ENCODE measurements at places on chromosomes 7 and 10. TPM values are rescaled to one million over a fixed set of nuclear protein-coding genes. Genes with fewer than 3 reads are reported as not detected.

Gene PMS2
- total RNA-seq, result 17.8 TPM

Gene CALML5
- total RNA-seq, result not detected

Gene ZC3HAV1
- 63.8 TPM for total RNA-seq

Gene WEE2
- total RNA-seq, result not detected

Gene COL26A1
- total RNA-seq, result 6.8 TPM

Gene HTR7
- total RNA-seq, result 0.89 TPM

Gene CALHM1
- not detected for total RNA-seq

Gene GRM8
- total RNA-seq, result 2.2 TPM

Gene ANLN
- total RNA-seq, result 11.4 TPM

Gene ACTL6B
- not detected for total RNA-seq

Gene ELN
- 0.75 TPM for total RNA-seq

Gene DNAJB12
- 24.8 TPM for total RNA-seq

Gene EPHB6
- 15.7 TPM for total RNA-seq

Gene EPDR1
- 23.6 TPM for total RNA-seq

DNA sequence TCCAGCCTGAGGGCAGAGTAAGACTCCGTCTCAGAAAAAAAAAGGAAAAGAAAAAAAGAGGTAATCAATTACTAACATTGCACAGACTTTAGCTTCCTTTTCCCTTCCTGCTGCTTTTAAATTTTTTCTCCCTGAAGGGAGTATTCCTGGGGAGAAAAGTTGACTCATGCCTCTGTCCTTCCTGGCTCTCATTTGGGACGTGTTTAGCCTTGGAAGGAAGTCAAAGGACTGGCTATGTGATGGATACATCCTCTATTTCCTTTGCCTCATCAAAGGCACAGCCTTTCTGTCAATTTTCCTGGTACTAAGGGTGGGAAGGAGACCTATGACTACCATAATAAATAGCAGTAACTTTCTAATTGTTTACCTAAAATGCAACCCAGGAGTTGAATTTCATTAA, 77.6 kb downstream of the ITGA8 start:
- peak; percentile 9 for DNase-seq

GRCh38 chr7:142654398-142654797, 94.9 kb upstream of the PRSS1 start:
- DNase-seq, result no peak

- DNase-seq, result no peak
Observed at GRCh38 chr10:15426558-15426957, 55.5 kb upstream of the FAM171A1 start.

GRCh38 chr10:81309041-81309552, 565.9 kb upstream of the NRG3 start:
- DNase-seq, result no peak

GRCh38 chr10:47192273-47192672, 107.7 kb upstream of the GDF10 start:
- no peak for DNase-seq

GRCh38 chr7:72098807-72099580, 313.1 kb downstream of the CALN1 start:
- DNase-seq, result no peak

- DNase-seq, result peak; percentile 52
Observed at GRCh38 chr10:110209454-110209925, 2.1 kb downstream of the MXI1 start.

DNA sequence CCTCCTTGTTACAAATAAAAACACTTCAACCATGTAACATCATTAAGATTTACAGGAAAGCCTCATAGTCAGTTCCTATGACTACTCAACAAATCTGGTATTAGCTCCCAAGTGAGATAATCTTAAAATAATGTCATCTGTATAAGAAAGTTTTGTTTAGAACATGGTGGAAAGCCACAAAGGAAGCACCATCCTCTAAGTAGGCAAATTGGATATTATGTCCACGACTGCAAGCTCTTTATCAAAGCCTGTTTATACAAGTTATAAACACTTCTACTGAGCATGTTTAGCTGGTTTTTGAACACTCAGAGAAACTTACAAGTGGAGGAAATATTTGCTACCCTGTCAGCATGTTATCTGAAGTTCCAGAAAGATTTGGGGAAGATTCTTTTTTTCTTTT, 349.8 kb downstream of the ARL4A start:
- peak; percentile 39 for DNase-seq

DNA sequence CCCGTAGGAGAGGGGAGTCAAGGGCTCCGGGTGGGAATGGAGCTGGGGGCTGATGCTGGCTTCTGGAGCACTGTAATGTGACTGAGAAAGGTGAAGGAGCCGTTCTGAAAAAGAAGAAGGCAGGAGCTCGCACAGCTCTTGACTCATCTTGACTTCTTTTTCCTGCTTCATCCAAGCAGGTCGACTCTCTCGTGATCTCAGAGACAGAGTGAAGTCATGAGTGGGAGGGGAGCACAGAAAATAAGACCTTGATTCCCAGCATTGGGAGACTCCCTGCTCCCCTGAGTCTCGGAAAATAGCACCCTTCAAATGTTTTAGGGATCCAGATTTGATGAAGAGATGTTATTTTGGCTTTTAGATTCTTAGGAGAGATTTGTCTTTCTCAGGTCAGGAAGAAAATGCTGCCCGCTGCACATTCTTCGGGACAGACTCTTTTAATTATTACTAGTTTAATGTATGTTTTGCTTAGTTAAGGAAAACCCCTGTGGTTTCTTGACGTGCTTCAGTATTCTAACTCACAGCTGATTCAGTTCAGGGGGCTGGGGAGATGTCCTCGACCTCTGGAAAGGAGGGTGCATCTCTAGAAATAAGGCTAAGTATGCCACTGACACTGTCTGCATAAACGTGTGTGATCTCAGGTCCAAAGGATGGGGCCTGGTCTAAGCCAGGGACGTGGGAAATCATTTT, 34.1 kb downstream of the EGFR start:
- peak; percentile 58 for DNase-seq

- DNase-seq, result no peak
Observed at GRCh38 chr7:155458878-155459699, 1.2 kb downstream of the EN2 start.

DNA sequence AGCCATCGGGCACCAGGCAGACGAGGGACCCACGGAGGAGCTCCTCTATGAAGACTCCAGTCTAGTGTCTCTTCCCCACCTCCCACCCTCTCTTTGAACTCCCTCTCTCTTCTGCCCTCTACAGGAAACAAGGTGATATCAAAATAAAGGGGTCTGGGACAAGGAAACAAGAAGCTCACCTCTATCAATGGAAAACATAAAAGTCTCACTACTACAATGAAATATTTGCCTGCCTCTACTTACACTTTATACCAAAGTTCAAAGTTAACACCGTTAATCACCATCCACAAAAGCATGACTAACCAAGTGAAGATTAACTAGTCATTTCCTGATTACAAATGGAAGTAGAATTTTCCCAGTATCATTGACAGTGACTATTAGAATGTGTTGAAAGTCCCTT, 82.2 kb downstream of the PARD3 start:
- peak; percentile 58 for DNase-seq

- peak; percentile 46 for DNase-seq
Observed at GRCh38 chr7:24199978-24200377, 84.0 kb upstream of the NPY start.

DNA sequence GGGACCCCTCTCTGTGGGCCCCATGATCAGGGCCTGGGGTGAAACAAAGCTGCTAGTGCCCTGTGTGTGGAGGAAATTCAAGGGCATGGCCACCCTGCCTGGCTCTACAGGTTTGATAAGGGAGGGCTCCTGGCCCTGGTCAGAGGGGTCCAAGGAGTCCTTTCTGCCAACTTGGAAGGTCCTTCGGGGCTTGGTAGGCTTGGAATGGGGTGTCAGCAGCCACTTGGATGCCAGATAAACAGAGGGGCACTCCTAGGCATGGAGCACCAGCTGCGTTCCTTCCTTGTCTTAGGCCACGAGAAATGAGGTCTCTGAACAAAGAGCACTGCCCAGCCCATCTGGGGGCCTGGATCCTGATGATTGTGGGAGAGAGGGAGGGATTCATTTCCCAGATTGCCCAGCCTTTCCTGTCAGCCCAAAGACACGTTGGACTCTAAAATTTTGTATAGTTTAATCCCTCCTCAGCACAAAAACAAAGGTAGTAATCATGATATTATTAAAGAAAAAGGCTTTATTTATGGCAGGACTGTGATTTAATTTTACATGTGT, 5.1 kb downstream of the MTURN start:
- no peak for DNase-seq

- no peak for DNase-seq
Observed at GRCh38 chr7:12779947-12780346, 92.5 kb downstream of the ARL4A start.

DNA sequence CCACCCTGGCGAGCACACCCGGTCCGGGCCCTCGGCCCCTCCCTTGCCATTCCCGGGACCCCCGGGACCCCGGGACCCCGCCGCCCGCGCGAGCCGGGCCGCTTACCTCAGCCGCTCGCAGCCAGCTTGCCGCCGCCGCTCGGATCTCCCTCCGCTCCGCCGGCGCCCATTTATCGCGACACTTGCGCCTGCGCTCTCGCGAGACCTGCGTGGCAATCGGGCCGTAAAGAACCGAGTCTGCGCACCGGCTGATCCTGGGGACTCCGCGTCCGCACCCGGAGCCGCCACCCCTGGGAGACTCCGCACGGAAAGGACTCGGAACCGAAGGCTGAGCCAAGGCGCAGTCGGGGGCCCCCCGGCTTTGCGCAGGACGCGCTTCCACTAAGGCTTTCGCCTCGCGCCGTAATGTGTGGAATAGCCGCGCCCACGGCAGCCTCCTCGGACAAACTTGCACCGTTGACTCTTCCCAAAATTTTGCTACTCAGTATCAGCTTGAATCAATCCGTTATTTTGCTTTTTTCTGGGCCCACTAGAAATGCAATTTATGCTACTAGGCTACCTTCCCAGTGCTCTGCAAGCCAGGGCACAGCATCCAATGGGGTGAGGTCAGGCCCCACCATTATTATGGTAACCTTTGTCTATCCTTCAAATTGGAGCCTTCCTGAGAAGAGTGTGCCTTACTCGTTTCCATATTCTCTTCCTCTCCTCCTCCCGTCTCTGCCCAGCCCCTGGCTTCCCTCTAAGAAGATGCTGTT, at the start of gene MAD1L1:
TSS of gene MAD1L1 (minus strand) at position 180 of the 755 bp plus-strand sequence. CDS start 2,812 bp downstream, outside the sequence.
- DNase-seq, result peak; percentile 76

DNA sequence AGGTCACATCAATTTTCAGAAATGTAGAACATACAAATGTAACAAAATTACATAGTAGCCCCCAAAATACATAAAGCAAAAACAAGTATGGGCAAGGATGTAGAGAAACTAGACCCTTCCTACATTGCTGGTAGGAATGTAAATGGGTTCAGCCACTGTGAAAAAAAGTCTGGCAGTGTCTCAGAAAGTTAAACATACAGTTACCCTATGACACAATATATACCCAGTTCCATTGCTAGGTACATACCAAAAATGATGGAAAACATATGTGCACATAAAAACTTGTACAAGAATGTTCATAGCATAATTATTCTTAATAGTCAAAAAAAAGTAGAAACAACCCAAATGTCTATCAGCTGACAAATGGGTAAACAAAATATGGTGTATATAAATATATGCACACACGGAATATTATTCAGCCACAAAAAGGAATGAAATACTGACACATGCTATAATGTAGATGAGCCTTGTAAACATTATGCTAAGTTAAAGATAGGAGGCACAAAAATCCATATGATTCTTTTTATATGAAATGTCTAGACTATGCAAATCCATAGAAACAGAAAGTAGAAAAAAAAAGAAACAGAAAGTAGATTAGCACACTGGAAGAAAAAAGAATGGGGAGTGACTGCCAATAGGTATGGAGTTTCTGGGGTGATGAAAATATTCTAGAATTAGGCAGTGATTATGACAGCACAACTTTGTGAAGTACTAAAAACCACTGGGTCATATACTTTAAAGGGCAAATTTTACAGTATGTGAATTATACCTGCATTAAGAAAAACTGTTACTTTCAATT, 13.5 kb downstream of the HERPUD2 start:
- no peak for DNase-seq

GRCh38 chr10:44946205-44946604, 13.4 kb upstream of the RASSF4 start:
- no peak for DNase-seq

DNA sequence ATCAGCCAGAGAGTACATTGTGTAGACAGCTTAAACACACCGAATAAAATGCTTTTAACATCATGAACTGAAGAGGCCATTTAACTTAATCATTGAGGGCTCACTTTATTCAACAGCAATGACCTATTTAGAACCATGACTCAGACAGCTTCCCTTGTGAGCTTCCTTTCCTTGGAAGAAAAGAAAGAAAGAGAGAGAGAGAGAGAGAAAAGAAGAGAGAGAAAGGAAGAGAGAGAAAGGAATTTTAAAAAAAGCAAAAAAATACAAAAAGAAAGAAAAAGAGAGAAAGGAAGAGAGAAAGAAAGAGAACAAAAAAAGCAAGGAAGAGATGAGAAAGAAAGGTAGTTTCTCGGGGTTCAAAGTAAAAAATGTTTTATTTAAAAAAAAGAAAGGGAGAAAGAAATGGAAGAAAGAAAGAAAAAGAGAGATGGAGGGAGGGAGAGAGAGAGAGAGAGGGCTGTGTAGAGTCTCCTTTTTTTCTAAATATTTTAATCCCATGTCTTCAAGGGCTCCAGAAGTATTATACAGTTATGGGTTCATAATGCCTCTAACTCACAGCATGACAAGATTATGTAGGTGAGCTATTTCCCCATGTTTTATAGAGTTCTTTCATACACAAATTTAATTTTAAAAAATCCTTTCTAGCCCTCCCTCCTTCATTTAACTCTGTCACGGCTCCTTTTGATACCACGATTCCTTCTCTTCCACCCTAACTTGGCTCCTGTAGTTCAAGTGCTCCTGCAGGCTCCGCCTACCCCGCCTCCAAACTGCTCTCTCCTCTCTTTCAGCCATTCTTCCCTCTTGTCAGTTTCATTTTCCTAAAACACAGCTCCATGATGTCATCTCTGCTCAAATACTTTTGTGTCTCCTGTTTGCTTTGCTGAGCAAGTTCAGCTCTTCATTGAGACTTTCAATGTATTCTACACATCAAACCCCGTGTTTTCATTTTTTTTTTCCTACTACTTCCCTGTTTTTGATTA, 85.5 kb downstream of the PRTFDC1 start:
- peak; percentile 88 for DNase-seq

DNA sequence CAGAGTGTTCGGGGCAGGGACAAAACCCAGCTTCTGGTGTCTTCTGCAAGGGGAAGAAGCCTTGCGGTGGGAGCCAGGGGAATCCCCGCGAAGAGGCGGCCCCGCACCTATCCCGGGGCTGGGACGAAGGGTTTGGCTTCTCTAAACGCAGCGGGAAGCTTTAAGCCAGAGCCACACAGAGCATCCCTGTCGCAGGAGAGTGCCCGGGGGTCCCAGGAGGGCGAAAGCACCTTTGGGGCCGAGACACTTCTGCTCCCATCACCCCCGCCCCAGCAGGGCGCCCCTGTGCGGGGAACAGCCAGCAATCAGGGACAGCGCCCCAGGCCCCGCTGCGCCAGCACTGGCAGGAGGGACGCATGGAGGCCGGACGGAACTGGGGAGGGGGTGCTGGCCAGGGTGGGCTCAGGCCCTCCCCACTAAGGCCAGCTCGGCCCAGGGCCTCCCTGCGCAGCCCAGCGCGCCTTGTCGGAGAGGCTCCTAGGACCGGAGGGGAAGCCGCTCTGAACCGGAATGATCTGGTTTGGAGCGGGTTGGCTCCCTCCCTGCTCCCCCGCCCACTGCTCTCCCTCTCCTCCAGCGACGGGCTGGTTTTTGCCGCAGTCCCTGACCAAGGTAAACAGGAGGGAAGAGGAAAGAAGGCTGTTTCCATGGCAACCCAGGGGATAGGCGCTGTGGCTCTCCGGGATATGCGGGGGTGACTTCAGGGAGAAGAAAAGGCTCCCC, 63.9 kb downstream of the TMEM209 start:
- DNase-seq, result peak; percentile 73

- no peak for DNase-seq
Observed at GRCh38 chr10:102501201-102502028, 1.1 kb downstream of the ACTR1A start.

Measured in astrocyte (in vitro differentiated cells and primary cell).